ENCODE measurements at places on chromosomes 12 and 14.

DNA sequence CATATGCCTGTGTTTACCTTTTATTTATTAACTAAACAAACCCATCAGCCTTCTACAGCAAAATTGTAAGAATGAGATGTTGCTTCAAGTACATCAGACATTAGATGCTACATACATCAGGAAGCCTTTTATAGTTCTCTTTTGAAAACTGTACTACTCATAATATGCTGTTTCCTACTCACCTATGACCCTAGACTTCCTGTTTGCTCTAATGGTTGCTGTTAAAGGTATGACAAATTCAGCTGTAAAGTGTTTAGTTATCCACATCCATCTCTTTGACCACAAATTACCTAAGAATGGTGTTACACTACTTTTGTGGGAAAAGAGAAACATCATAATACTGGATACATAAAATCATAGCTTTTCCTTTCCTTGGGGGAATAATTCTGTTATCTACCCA is 220.0 kb downstream of the RAD51B start:
- DNase-seq: no peak

DNA sequence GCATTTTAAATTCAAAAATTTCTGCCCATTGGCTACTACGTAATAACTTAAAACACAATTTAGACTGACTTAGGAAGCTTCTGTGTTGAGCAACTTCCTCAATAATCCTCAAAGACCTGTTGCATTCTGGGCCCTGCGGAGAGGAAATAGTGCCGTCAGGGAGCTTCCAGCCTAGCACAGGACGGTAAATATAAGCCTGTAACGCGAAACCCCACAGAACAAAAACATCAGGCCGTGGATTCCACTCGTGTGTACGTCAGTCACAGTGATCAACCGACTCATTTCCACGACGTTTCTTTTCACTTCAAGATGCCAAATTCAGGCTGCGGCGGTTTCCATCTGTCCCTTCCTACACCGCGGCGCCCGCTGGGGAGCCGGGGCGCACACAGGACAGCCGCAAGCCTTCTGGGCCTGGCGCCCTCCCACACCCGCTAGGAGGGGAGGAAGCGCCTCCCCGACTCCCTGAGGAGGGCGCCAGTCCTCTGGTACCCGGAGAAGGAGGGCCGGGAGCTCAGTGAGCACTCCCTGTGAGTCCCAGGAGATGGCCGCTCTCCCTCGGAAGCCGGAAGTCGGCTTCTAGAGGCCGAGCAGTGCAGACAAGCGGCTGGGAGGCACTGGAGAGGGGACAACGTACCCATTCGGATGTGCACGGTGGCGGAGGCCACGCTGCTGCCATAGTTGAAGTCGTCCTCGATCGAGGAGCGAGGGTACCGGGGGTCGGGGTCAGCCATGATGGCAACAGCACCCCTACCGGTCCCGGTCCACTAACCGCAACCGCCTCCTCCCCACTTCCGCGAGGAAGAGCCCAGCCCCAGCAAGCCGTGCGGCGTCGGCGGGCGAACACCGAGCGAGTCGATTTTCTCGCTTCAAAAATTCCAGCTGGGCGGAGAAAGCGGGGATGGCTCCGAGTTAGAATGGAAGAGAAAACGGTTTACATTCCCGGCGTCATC is at the start of gene TMBIM4:
Gene TMBIM4 (minus strand): TSS at position 776 of the 950 bp plus-strand sequence. CDS start 45 bp downstream, at position 731.
- DNase-seq: peak; percentile 81

GRCh38 chr12:103020839-103021238 is 63.4 kb downstream of the ASCL1 start:
- no peak for DNase-seq

DNA sequence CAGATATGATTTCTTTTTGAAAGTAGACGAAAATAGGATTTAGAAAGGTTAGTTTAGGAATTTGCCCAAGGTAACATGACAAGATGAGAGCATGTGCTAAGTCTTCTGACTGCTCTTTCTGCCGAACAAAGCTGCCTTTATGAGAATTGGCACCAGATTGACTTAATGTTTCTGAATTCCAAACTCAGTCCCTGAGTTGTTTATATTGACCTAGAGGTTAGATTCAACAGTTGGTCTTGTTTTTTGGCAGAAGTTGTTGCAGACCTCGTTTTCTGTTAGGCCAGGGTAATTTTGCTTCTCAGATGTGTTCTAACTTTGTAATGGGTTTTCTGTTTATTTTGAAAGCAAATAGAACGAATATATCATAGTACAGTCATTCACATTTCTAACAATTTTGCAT is 61.5 kb upstream of the LRTM2 start:
- no peak for DNase-seq

- DNase-seq: no peak
Measured at GRCh38 chr14:22733829-22734228, 32.7 kb upstream of the OXA1L start.
